Stimulated activated CD8-positive, alpha-beta memory T cell treated with anti-CD3 and anti-CD28 coated beads, Interleukin-7, amount 100 ng/mL, for 24 hours (primary cell): ENCODE measurements at places on chromosomes 2 and 18.

GRCh38 chr18:49994410-49994809, 181.1 kb upstream of the ACAA2 start:
- DNase-seq, result no peak

DNA sequence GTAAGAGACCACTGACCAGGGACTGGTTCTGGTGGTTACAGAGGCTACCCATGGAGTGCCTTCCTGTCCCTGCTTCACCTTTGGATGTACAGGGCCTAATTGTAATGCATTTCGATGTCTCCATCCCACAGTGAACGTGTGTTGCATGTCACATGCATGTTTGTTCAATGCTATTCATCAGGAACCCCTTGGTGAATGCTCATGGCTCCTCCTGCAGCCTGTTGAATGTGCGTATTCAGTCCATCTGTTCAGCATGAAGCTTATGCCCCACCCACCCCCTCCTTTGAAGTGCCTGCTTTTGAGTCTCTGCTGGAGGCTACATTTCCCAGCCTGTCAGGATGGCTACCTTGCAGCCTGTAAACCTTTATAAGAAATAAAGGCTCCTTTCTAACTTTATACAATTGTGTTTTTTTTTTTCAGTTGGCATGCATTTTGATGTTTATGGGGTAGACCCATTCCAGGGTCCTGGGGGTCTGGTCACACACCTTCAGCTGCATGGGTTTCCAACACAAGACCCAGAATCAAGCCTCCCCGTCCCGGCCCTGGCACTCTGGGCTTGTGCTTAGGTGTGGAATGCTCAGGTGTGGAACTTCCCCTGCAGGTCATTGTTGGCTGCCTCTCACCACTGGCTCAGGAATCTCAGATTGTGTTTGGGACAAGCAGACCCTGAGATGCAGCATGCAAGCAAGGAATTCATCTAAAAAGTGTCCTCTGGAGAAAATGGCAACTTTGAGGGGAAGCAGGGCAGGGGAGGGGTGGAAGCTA, 238.8 kb upstream of the HDAC4 start:
- no peak for DNase-seq

GRCh38 chr2:198917926-198918720, 539.6 kb downstream of the SATB2 start:
- DNase-seq, result no peak

- no peak for DNase-seq
Observed at GRCh38 chr2:1614564-1614963, 129.8 kb downstream of the PXDN start.

DNA sequence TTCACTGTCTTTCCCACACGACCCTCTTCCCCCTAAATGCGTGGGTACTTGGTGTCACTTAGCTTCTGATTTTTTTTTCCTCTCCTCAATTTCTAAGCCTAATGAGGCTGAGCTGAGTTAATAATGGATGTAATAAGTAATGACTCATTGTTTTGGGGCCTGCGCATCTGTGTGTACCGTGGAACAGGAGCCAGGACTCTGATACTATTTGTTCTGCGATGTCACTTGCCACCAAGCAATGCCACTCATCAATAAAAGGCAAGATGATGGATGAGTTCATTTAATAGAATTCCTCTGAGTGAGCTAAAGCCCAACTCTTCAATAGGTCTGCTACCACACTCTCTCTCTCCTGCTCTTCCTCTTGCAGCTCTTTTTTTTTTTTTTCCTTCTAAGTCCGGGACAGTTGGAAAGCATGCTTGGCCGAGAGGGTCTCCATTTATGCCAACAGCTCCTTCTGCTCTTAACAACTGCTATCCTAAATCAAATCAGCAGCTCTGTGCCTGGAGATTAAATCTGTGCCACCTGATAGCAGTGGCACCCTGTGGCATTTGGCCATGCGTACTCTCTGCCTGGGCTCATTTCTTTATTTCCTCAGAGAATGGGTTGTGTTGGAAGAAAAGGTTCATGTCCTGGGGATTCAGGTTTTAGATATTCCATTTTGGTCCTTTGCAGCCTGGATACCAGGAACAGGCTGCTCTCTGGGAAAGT, 1284.2 kb upstream of the PIK3C3 start:
- no peak for DNase-seq

- no peak for DNase-seq
Observed at GRCh38 chr18:42798606-42799170, 316.8 kb downstream of the RIT2 start.
